ENCODE measurements at places on chromosomes 7 and 10.

GRCh38 chr10:3353235-3353634 is 180.7 kb upstream of the PITRM1 start:
- no peak for DNase-seq

DNA sequence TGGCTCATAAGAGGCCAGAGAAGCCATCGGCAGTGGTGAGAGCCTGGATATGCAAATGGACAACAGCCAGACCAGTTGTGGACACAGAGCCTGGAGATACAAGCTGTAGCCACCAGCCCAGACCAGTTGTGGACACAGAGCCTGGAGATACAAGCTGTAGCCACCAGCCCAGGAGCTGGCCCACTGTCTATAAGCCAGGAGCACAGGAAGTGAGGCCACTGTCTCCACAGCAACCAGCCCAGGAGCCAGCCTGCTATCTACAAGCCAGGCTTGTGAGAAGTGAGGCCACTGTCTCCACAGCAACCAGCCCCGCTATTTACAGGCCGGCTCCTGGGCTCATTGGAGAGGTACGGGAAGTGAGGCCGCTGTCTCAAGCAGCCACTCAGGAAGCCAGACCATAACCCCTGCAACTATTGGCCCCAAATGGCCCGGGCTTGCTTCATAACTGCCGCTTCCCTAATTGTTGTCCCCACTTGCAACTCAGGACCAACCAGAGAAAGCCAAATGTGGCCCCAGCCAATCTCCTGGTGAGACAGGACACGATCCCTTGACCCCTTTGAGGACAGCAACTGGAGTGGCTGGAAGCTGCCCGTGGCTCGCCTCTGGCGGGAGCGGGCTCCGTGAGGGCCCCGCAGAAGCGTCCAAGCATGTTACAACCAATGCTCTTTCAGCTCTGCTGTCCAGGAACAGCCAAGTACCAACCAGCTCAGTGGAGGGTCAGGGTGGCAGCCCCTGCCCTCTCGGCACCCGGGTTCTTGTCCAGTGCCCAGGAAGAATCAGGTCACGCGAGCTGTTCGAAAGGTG is 44.1 kb upstream of the CNPY1 start:
- DNase-seq = no peak

DNA sequence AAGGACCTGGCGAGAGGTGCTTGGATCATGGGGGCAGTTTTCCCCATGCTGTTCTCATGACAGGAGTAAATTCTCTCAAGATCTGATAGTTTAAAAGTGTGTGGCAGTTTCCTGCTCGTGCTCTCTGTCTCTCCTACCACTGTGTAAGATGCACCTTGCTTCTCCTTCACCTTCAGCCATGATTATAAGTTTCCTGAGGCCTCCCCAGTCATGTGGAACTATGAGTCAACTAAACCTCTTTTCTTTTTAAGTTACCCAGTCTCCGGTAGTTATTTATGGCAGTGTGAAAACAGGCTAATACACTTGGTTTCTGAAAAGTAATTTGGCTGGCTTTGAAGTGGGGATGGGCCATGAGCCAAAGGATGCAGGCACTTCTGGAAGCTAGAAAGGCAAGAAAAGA is 268.0 kb upstream of the KAT6B start:
- no peak for DNase-seq

GRCh38 chr10:89805599-89806013 is 104.2 kb downstream of the KIF20B start:
- DNase-seq = no peak

DNA sequence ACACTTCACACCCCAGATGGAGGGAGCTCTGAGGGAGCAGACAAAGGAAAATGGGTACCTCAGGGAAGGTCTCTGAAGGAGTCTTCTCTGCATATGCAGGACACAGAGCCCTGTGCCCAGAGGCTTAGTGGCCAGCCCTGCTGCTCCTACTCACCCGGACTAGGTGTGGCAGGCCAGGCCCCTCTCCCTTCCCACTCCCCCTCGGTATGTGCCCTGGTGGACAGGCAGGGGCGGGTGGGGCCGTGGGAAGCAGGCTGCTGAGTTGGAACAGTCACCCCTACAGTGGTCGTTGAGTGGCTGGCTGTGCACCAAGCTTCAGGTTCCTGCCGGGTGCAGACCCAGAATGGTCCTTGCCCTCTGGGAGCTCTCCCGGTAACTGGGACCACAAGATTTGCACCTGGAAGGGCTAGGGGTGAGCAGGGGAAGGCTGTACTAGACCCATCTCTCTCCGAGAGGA is 68.6 kb downstream of the ZMIZ1 start:
- DNase-seq = no peak

- DNase-seq = no peak
Measured at GRCh38 chr7:110507369-110507768, 583.6 kb upstream of the LRRN3 start.

GRCh38 chr10:67621834-67622233 is 74.2 kb downstream of the CTNNA3 start:
- DNase-seq = no peak

GRCh38 chr7:23098460-23098859 is 7.1 kb upstream of the KLHL7 start:
- no peak for DNase-seq

DNA sequence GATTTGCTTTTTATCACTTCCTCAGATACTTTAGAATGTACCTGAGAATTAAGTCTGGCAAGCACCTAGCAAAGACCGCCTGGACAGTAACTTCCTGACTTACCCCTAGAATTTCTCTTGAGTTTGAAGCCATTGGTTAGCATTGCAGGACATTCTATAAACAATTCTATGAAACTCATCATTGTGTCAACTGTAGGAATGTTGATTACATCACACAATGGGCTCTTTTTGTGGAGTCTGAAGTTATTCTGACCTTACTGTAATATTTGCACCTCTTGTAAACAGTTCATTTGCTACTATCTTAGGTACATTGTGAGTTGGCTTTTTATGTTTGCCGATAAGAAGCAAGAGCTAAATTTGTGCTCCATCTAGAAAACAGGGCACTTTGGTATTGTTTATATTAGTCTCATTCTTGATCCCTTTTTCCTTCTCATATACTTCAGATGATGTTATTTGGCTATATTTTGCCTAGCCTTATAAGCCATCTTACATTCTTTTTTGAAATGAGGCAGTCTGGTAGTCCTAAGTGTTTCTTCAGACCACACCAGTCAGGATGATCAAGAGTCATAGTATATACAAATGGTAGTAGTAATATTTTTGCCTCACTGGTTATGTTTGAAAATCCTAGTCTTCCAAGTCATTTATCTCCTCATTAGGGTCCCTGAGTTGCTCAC is 52.4 kb downstream of the CASD1 start:
- DNase-seq = peak; percentile 31

GRCh38 chr10:66917104-66917503 is 8.7 kb upstream of the LRRTM3 start:
- DNase-seq = no peak

DNA sequence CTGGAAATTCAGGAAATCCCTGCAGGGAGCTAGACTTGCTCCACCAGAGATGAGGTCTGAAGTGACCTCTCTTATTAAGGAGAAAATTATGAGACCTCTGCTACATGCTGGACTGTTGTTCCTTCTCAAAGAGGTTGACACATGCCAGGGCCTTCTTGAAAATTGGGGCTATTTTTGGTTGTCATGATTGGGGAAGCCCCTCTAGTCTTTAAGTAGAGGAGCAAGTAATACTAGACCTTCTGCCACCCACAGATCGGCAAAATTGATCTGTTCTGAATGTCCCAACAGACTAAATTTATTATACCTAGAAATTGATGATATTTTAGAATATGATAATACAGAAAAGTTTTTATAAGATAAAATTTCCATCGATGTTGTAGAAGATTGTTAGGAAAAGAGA is 160.8 kb upstream of the GRB10 start:
- no peak for DNase-seq

- no peak for DNase-seq
Measured at GRCh38 chr10:17734432-17735080, 17.4 kb upstream of the TMEM236 start.

DNA sequence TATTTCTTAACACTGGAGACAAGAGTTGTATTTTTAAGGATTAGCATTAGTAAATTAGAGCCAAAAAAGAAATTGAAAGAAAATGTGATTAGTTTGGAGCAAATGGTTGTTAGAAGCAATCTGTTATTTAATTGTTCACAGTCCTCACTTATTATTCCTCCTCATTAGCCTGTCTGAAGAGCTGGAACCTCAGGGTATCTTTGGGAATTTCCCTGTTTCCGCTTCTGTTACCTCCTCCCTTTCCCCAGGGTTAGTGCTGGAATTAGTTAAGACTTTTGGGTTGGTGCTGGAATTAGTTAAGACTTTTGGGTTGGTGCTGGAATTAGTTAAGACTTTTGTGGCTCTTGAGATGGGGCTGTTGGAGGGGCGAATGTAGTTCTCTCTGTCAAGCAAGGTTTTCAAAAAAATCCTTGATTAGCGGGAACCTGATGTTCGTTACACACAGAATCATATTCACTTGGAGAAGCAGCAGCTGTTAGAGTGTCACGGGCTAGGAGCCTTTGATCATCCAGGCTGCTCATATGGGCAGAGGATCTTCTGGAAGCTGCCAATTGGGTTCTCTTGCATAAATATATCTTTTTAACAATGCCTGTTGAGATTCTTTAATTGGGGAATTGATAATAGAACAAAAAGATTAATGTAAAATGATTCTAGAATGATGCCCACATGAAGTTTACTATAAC is 251.0 kb upstream of the NPSR1 start:
- no peak for DNase-seq

DNA sequence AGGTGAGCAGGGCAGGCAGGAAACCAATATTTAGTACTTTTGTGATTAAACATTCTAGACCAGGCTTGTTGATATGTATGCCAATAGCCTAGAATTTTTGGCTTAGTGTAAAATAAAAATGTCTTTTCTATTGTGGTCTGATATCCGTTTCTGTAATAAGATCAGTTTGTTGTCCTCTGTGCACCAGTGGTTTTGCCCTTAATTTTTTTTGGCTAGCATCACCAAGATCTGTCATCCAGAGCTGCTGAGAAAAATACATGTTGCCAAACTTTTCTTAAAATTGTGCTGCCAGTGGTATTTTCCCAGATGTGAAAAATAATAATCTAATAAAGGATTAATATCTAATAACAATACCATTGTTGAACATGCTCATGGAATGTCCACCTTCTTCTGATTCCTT is 115.6 kb downstream of the TWIST1 start:
- no peak for DNase-seq

GRCh38 chr10:93468461-93469213 is 13.5 kb downstream of the MYOF start:
- peak; percentile 89 for DNase-seq
